ENCODE measurements at places on chromosomes 7 and 10.

GRCh38 chr7:101936611-101937231, 119.3 kb downstream of the CUX1 start:
- DNase-seq = peak; percentile 55

DNA sequence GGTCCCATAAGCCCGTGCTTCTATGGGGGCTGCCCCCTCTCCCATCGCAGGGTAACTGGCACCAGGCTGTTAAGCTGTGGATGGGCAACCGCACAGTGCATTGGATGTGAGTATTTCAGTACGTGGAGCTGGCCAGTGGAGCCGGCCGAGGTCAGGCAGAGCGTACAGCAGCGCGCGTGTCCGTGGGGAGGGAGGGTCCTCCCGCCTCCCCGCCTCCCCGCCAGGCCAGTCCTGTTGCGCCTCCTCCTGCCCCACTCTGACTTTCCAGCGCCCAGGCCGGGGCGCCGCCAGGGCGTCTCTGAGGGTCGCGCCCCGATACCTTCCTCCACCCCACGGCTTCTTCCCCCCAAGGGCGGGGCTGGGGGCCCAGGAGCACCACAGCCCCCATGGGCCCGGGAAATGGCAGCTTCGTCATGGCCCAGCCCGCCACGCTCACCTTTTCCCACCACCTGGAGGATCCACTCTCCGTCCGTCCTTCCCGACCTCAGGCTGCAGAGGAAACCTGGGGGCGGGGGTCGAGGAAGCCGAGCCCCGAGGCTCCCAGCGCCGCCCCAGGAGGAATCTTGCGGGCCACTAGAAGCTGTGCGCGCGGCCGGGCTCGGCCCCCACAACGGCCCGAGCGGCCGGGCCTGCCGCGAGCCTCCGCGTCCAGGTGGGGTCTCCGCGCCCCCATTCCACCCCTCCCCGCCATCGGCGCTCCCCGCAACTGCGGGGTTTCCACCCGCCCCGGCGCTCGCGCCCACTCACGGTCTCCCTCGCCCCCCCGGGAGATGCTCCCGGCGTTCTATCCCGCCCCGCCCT, 831 bp upstream of the PFKP start:
- no peak for DNase-seq

DNA sequence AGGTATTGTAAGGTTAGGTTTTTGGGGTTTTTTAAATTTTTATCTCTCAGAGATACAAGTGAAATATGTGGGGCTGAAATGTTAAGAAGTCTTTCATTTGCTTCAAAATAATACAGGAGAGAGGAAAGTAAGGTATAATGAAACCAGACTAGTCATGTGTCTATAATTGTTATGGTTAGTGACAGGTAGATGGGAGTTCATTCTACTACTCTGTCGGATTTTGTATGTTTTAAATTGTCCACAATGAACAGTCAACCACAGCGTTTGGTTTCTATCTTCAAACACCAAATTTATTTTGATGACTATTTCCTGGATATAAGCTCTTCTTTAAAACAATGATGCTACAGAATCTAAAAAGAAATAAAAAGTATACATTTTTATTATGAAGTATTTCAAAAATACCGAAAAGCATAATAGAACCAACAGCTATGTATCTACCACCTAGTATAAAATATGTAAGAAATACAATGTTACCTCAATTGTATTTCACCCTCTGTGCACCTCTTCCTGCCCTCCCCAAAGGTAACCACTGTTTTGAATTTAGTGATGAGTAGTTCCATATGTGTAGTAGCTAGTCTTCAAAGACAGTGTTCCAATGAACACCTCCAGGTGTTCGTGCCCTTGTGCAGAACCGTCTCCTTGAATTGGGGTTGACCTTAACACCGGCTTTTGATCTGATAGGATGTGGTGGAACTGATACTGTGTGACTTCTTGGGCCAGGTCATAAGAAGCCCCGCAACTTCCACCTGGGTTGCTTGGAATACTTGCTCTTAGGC, 74.8 kb upstream of the CDK1 start:
- no peak for DNase-seq

GRCh38 chr10:73310475-73310874, 48.2 kb downstream of the CFAP70 start:
- DNase-seq = no peak

DNA sequence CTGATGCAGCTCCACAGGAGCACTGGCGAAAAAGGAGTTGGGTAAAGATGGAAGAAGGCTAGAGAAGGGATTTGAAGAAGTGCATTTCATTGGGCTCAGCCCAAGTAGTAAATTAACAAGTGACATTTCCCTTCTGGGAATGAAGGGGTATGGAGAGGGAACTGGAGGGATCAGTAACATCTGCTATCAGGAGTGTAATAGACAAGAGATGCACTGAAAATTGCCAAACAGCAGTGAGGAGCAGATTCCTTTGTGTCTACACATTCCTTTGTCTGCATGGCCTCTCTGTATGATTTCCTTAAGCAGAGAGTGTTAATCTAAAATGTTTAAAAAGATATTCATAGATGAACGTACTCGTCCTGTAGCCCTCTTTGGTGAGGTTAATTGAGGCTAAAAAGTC, 148.2 kb upstream of the FERD3L start:
- DNase-seq = no peak

- peak; percentile 90 for DNase-seq
Observed at GRCh38 chr10:101000915-101001658, 1.5 kb downstream of the LZTS2 start.

DNA sequence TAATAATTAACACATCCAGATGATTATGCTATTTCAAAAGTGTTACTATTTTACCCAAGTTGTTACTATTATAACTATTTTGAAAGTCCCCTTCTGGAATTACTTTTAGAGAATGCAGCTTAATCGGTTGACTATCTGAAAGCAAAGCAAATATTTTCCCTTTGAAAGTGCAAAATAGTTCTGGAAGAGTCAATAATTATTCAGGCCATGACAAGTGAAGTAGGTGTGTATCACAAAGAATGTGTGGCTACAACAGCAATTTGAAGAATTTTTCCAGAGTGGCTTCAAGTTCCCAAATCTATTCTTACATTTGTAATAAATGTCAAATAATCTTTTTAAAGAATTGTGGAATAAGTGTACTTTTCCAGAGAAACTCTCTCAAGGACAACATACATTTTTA, 42.8 kb downstream of the RNLS start:
- no peak for DNase-seq

GRCh38 chr7:95204618-95205017, 119.7 kb downstream of the PON1 start:
- no peak for DNase-seq

DNA sequence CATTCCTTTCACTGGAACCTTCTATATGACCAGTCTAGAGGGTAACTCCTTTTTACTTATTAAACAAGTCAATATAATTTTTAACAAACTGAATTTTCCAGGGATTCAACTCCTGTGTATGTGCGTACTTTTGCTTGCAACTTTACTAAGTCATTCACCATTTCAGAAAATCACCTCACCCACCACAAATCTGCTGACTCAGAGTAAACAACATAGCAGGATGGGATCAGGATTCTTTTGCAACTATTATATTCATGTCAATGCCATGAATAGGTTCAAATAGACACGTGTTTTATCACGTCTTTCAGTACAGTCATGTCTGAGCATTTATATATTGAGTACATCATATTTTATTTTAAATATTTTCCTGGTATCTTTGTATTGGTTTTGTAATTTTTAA, 14.5 kb downstream of the CTTNBP2 start:
- DNase-seq = peak; percentile 22

DNA sequence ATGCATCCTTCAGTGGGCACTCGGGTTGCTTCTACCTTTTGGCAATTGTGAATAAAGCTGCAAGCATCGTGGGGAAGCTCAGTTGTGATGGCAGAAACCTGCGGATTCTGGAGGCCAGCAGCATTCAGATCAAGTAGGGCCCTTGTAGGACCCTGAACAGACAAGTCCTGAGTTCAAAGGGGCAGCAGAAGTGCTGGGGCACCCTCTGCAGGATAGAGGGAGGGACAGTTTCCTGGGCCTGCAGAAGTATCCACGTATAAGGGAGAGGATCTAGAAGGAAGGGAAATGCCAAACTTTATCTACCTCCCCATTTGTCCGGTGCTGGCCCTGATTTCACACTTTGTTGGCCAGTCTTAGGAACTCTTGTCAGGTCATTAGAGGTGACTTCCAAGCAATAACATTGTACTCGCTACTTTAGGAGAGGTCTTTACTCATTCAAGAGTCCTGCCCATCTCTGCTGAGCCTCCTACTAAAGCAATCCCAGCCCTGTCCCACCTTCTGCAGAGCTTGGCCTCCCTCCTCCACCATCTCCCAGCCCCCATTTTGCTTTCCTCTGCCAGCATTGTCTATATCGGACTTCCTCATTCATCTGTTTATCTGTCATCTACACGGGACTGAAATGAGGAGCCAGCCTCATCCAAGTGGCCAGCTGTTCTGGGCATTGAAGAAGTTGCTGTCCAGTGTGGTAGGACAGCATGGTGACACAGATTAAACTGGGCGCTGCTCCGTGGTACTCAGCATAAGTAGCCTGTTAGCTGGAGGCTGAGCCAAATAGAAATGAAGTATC, 26.6 kb upstream of the R3HCC1L start:
- DNase-seq = no peak

- no peak for DNase-seq
Observed at GRCh38 chr7:22542669-22543068, 42.7 kb upstream of the STEAP1B start.

DNA sequence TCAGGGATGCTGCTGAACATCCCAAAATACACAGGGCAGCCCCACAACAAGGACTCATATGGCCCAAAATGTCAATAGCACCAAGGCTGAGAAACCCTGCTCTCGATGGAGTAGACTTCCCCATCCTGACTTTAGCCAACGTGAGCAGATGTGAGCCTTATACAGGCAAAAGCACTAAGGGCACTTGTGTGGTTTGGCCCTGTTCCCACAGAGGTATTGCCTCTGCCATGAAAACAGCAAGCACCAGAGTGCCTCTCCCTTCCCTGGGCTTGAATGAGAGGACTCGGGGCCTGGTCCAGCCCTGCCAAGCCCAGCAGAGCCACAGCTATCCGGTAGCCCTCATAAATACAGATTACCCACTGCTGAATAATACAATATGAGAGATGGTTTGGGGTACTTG, 47.5 kb downstream of the ACSM6 start:
- DNase-seq = no peak

GRCh38 chr10:70847659-70848360, 32.1 kb downstream of the SGPL1 start:
- DNase-seq = peak; percentile 15

DNA sequence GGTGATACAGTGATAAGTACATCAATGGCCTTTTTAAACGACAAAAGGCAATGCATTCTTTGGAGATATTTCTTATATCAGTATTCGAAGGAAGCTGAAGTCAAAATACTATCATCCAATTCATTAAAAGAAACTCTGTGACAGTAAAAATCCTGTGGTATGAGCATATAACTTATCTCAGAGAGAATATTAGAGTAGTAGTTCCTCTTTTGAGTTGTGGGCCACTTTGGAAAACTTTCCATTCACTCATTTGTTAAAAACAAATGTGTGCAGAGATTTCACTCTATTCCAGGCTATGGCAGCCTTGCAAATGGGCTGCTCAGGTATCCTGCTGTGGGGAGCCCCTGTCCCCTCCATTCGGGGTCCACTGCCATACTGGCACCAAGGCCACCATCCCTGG, 55.3 kb upstream of the ZNF438 start:
- no peak for DNase-seq

GRCh38 chr7:128036226-128036940, 5.1 kb upstream of the LRRC4 start:
- DNase-seq = no peak

- no peak for DNase-seq
Observed at GRCh38 chr7:143429770-143430698, 13.2 kb upstream of the TAS2R60 start.

DNA sequence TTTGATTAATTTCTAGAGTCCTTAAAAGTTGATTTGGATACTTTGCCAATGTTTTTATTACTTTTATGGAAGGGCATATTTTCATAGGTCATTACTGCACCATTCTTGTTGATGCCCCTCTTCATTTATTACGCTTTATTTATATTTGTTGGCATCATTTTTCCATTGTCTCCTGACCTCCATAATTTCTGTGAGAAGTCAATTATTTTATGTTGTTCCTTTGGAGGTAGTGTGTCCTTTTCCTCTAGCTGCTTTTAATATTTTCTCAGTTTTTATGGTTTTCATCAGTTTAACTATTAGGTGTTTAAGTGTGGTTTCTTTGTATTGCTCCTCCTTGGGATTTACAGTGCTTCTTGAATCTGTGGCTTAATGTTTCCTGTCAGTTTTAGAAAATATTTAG, 134.9 kb downstream of the SAMD9 start:
- DNase-seq = no peak

DNA sequence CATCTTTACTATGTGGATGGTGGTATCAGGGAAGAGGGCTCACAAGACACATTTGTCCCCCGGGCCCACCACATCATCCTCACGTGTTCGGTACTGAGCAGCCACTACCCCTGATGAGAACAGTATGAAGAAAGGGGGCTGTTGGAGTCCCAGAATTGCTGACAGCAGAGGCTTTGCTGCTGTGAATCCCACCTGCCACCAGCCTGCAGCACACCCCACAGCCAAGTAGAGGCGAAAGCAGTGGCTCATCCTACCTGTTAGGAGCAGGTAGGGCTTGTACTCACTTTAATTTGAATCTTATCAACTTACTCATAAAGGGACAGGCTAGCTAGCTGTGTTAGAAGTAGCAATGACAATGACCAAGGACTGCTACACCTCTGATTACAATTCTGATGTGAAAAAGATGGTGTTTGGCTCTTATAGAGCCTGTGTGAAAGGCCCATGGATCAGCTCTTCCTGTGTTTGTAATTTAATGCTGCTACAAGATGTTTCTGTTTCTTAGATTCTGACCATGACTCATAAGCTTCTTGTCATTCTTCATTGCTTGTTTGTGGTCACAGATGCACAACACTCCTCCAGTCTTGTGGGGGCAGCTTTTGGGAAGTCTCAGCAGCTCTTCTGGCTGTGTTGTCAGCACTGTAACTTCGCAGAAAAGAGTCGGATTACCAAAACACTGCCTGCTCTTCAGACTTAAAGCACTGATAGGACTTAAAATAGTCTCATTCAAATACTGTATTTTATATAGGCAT, 9.1 kb upstream of the CSGALNACT2 start:
- peak; percentile 51 for DNase-seq

DNA sequence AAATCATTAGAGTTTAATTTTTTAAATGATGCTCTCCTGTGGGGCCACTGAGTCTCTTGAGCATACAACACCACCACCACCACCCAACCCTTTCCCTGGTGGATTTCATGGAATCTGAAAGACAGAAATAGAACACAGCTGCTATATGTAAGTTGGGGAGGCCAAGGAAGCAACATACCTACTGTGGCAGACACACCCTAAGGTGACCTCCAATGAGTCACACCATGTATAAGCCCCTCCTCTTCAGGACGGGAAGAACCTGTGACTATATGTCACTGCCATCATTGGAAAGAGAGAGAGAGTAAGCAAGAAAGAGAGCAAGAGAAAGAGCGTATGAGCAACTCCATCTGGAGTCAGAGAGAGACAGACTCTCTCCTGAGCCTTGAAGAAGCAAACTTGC, 172.4 kb upstream of the NFE2L3 start:
- DNase-seq = no peak

All from tongue (tissue), 3 donors.